ENCODE measurements at places on chromosomes 6 and 20.

DNA sequence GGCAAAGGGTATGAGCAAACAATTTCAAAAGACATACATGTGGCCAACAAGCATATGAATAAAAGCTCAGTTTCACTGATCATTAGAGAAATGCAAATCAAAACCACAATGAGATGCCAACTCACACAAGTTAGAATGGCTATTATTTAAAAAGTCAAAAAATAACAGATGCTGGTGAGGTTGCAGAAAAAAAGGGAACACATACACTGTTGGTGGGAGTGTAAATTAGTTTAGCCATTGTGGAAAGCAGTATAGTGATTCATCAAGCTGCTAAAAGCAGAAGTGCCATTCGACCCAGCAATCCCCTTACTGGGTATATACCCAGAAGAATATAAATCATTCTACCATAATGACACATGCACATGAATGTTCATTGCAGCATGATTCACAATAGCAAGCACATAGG, 6.7 kb upstream of the KHDC1L start:
- DNase-seq, result no peak

DNA sequence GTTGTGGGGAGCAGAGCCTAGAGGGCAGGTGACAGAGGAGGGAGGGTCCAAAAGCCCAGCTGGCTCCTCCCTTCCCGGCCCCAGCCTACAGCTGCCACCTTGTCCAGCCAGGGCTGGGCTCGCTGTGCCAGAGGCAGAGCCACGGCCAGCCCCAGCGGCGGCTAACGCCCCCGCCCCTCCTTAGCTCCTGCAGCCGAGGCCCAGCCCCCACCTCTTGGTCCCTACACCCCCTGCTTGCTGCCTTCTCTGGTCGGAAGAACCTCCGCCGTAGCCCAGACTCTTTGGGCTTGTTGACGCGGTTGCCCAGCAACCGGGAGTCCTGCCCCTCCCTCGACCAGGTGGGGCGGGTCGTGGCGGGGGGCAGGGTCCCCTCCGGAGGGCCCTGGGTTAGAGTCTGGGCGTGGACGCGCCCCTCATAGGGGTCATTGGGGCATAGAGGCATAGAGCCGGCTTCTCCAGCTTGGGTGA, 521 bp upstream of the LKAAEAR1 start:
- DNase-seq, result no peak

DNA sequence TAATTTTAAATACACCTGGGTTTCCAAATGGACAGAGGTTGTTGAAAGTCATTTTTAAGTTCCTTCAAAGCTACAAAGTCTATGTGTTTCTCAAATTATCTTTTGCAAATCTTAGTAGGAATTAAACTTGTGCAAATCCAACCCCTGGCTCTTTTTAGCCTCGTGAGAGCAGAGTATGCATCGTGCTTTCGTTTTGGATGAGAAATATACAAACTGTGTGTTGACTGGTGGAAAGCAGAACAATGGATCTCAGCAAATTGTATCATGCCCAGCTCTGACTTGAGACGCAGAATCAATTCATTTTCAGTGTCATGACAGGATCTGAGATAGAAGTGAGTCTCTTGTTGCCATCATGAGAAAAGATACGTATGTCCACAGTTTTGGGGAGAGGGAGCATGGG, 542.4 kb upstream of the FLRT3 start:
- no peak for DNase-seq

- no peak for DNase-seq
These were observed 65.6 kb upstream of the RREB1 start for GRCh38 chr6:7042056-7042653.

- DNase-seq, result no peak
These were observed 482.3 kb upstream of the MANEA start for GRCh38 chr6:95094751-95095663.

DNA sequence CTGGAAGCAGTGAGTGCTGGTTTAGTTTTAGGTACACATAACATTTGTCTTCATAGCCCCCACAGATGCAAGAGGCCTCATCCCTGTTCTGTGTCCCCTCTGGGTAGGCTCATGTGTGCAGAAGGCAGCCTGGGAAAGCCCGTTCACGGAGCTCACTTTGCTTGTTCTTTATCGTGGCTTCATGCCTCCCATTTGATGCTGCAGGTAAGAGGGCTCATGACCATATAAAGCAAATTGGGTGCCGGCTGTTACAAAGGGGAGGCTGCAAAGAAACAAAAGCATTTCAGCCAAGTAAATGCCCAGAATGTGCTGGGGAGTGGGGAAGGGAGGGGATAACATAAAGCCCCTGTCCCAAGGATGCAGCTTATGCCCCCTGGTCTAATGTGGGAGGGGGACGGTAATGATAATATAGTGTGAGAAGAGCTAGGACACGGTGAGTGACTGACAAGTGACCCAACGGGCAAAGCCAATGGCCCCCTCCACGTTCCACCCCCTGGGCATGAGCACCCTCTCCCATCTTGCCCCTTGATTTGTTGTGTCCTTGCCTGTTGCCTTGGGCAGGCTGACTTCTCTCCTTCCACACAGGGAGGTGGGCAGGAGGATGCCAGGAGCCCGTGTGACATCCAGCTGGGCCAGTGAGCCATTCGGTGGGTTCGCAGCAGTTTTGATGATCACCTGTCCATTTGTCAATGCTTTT, 138.0 kb downstream of the FOXO3 start:
- DNase-seq, result no peak

- no peak for DNase-seq
These were observed 15.9 kb upstream of the ADGRF1 start for GRCh38 chr6:47057830-47058540.

DNA sequence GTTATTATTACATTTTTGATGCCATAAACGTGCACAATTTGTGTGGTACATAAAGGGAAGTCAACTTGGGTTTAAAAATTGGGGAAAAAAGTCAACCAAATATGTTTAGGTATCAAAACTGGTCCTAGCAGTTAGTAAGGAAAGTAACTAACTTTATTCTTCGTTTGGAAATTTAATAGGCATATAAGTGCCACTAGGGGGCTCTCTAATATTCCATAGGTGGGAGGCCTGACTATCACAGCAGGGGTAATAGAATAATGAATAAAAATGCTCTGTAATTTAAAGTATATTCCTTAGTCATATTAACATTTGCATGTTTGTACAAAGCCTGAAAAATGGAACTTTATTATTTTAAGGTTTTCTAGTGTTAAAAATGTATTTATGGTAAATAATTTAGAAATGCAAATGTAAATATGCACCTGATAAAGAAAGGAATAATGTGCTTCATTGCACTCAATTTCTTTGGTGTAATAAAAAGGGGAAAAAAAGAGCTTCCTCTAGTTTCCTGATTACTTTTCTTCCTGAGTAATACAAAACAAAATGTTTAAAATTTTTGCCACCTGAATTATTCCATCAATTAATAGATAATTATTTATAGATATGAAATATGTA, 125.7 kb upstream of the HDAC2 start:
- no peak for DNase-seq

- no peak for DNase-seq
These were observed 54.2 kb downstream of the ARMC2 start for GRCh38 chr6:108902382-108902792.

DNA sequence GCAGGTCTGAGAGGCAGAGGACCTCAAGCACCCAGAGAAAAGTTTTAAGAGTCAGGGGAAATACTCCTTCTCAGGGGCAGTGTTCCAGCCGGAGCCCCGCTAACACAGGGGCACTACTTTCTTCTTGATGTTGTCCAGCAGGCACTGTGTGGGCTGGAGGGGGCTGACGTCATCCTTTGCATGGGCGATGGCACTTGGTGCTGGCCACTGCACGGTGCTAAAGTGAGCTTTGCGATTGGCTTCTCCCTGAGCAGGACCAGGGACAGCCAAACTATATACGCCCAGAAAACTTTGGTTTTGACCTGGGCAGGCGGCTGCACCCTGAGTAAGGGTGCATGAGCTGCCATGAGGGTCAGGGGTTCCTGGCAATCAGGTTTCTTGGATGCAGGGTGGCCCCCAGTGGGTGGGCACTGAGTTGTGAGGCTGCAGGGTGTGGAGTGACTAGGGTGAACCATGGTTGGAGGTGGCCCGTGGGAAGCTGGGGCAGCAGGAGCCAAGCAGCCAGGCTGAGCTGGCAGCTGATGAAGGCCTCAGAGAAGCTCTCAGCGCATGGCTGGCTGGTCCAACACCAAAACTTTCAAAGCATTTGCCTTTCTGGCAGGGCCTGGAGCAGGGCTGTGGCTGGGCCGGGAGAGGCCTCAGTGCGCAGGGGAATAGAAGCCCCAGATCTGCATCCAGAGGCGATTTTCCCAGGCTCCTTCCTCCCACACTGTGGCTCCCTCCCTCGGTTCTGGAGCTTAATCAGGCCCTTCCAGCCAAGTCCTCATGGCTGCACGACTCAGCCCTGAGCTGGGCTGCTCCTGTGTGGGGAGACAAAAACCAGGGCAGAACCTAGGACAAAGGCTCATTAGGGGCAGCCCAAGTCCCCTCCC, 18.3 kb downstream of the MRPS18A start:
- no peak for DNase-seq

GRCh38 chr6:137214931-137215330, 4.3 kb downstream of the IFNGR1 start:
- DNase-seq, result no peak

DNA sequence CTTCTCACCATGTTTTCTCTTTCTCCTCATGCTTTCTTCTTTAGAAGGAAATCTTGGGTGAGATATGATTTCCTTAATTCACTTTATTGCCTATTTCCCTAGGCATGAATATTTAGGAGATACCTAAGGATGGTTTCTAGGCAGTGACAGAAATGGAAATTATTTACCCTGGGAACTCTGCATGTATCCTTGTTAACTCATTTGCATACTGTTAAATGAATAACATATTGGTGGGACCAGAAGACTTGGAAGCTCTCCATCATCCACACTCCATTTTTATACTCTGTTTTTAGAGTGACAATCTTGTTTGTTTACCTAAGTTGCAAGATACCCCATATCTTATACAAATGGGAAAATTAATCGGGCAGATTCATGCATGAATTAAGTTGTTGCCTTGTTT, 285.7 kb downstream of the RNF144B start:
- no peak for DNase-seq

- no peak for DNase-seq
These were observed 25.3 kb upstream of the PROKR2 start for GRCh38 chr20:5342021-5342420.

DNA sequence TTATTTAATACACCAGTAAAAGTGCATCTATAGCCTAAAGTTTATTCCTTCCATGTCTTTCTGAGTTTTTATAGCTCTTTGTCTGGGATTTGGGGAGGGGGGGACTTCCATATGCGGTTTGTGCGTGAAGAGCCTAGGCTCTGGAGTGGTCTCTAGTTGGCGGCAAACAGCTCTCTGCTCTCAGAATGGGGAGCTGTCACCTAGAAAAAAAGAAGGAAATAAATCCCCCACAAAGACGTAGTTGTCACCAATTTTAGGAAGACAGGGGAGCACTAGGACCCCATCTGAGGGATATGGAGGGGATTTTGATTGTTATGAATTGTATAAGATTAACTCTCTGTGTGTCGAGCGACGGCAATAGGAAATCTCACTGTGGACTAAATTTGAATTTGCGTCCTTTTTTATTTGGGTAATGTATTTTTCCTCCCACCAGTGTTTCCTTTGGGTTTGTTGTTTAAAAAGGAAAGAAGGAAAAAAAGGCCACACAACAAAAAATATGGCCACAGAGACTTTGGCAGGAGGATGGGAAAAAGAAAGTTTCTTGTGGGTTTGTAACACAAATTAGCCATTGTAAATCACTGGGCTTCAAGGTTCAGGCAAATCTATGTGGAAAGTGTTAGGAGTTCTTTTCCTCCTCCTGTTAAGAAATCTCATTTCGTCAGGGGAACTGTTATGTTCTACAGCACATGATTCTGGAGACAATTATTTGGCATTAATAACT, 7.4 kb downstream of the POU3F2 start:
- no peak for DNase-seq

- no peak for DNase-seq
These were observed 831 bp downstream of the PMEPA1 start for GRCh38 chr20:57708694-57709673.

GRCh38 chr6:82875573-82876185, 190.0 kb downstream of the UBE3D start:
- DNase-seq, result no peak

DNA sequence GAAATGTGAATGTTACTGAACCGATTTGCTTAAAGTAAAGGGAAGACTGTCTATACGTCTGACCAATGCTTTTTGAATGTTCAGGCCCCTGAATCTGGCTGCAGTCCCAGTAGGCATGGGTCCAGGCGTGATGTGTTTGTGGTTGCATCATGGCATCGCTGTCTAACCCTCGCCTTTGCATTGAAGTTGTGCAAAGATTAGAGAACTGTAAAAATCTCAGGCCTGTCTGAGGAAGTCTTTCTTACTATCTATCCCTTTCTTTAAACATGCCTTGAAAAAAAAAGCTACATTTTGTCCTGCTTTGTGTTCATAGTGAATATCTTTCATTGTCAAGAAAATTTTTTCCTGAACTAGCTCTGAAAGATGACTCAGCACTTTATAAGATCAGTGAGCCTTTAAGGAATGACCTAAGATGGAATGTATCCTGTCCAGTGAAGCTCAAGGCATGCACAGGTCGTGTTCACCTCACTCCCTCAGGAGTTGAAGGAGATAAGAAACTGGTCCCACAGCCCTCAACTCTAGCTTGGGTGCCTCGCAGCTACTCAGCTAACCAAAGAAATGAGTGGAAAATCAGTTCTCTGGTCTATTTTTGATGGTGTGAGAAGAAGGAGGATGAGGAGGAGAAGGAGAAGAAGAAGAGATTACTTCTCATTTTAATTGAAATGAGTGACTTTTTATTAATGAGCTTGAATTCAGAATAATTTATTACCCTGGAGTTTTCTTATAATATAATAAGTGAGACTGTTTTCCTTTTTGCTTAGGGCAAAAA, 48.6 kb downstream of the TPD52L1 start:
- DNase-seq, result no peak

DNA sequence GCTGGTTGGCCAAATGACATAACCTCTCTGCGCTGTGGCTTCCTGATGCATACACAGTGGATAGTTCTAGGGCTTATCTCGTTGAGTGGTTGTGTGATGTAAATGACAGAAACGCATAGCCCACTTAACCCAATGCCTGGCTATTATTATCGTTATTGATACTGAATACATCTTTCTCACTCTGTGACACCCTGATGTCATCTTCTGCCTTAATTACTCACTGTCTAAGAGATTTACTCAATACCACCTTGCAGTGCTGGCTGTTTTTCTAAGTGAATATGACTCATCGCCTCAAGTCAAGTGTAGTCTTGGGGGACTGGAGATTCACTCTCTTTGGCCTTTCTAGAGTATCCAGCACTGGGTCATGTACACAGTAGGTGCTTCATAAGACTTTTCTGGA, 73.6 kb downstream of the NDUFAF5 start:
- DNase-seq, result no peak
